ENCODE measurements at places on chromosomes 3 and 15.
A peak's percentile ranks its signal among the peaks of the same experiment; 100 is the strongest.

DNA sequence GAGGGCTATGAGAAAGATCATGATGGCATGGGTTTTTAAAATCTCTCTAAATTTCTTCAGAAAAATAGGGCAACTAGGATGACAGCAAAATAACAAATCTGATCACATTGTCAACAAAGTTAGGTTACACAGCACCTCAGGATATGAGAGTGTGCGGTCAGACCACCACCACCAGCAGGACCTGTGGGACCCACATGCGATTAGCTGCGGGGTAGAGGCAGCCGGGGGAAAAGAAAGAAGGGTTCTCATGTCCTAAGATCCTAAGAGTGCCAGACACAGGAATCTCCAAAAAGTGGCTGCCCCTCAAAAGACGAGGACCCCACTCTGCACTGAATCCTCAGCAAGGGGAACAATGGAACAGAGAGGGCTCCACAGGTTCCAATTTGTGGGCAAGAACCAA, 15.6 kb downstream of the CHRNA3 start:
- no peak for DNase-seq

DNA sequence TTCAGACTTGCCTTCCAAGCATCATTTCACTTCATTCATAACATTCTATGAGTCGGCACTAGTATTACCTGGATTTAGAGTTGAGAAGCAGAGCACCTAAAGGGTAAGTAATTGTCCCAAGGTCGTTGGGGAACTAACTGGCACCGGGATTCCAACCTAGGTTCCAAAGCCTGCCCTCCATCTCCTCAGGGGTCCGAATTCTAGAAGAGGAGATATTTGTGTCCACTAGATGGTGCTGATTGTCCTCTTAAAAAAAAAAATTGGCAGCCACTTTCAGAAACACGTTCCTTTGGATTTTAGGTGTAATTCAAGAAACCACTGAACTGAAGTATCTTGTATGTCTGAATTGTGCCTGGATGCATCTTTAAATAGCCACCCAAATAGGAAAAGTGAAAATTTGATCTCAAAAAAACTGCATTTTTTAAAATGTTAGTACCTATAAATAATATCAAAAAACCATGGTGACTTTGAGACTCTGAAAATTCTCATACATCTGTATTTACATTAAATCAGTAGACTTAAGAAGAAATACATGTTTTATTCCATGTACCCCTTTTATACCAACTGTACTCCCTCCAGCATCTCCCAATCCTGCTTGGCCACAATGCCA, 3.9 kb upstream of the FSIP1 start:
- DNase-seq: peak; percentile 62

DNA sequence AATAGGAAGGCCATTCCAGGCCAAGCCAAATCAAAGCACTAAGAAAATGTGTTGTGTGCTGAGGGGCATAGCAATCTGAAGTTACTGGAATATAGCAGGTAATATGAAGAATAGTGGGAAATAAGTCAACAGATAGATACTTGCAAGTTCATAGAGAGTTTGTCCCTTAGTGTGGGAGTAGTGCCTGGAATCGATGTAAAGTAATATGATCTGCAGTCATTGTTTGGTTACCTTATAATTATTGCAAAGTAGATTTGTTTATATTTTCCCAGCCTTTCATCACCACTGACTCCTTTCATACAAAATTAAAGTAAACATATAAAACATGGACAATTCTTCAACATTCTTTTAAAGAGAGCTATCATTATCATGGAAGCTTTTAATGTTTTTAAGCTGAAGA, 420.9 kb upstream of the NECTIN3 start:
- DNase-seq: no peak

GRCh38 chr3:94349310-94349878, 286.5 kb downstream of the NSUN3 start:
- no peak for DNase-seq

DNA sequence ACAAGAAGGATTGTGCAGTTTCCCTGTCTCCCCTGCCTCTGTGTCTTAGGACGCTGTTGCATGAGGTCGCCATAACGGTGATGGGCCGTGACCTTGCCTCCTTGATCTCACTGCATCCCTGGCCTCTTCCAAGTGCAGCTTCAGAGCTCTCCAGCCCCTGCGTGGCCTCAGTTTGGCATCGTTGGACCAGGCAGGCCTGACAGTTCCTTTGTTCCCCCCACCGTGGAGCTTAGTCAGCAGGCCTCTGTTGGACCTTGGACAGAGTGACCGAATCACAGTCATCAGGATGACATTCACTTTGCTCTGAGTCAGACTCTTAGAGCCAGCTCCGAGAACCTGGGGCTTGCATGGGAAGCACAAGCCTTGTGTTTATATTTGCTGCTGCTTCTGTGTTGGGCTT, 139.4 kb downstream of the OPA1 start:
- no peak for DNase-seq

GRCh38 chr3:3334491-3334890, 155.0 kb upstream of the CRBN start:
- no peak for DNase-seq

- no peak for DNase-seq
Observed at GRCh38 chr3:14288833-14289451, 110.3 kb downstream of the LSM3 start.
